ENCODE measurements at places on chromosomes 7 and 10. TPM values are rescaled to one million over a fixed set of nuclear protein-coding genes. Genes with fewer than 3 reads are reported as not detected.
A peak's percentile ranks its signal among the peaks of the same experiment; 100 is the strongest.

Gene FOXP2
- 29.9 TPM for total RNA-seq

DNA sequence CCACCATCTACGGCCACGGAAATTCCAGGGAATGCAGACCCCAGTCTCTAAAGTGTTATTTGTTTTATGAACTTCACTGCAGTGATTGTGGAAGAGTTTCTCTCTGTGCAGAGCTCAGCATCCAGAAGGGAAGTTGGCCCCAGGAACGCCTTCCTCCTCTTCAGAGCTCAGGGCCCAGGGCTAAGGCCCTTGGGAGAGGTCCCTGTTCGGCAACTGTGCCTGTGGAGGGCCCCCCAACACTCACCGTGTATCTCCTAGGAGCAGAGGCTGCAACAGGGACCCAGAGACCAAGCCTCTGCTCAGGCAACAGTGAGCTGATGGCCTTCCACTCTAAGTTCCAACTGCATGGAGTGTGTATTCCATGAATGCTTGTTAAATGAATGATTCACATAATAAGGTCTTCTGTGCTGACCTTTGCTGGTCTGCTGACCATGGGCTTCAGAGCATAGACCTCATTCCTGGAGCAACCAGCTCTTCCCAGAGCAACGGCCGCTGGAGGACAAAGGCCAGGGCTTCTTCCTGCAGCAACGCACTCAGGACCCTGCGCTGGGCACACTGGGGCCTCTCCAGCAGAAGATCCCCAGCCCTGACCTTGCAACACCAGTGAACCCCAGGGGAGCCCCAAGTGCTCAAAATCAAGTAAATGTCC lies 7.7 kb downstream of the DIP2C start:
- no peak for DNase-seq

Gene TET1
- total RNA-seq = 33.5 TPM

- no peak for DNase-seq
Measured at GRCh38 chr10:34195364-34196057, 619.6 kb downstream of the PARD3 start.

Gene TMEM236
- 0.16 TPM for total RNA-seq

- DNase-seq = no peak
Measured at GRCh38 chr10:130923596-130923995, 387.9 kb downstream of the TCERG1L start.

Gene CNTNAP2
- 37.3 TPM for total RNA-seq

Gene DPP6
- total RNA-seq = 36.7 TPM

Gene FAM241B
- total RNA-seq = 10.1 TPM

DNA sequence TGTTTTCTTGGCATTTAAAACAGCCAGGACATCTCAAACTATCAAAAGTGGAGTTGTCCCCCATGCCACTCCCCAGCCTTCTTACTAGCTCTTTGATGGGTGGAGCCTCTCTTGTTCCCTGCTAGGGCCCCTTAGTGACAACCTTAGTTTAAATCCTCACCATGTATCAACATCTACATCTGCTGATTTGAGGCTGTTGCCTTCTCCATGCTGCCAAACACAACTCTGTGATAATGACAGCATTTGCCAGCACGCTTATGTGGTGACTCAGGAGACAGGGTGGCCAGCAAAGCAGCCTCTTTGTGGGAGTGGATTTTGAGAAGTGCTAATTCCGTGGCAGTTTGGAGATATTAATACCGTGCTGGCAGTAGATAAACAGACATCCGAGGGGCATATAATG lies 145.4 kb downstream of the LRRC4 start:
- DNase-seq = peak; percentile 79

DNA sequence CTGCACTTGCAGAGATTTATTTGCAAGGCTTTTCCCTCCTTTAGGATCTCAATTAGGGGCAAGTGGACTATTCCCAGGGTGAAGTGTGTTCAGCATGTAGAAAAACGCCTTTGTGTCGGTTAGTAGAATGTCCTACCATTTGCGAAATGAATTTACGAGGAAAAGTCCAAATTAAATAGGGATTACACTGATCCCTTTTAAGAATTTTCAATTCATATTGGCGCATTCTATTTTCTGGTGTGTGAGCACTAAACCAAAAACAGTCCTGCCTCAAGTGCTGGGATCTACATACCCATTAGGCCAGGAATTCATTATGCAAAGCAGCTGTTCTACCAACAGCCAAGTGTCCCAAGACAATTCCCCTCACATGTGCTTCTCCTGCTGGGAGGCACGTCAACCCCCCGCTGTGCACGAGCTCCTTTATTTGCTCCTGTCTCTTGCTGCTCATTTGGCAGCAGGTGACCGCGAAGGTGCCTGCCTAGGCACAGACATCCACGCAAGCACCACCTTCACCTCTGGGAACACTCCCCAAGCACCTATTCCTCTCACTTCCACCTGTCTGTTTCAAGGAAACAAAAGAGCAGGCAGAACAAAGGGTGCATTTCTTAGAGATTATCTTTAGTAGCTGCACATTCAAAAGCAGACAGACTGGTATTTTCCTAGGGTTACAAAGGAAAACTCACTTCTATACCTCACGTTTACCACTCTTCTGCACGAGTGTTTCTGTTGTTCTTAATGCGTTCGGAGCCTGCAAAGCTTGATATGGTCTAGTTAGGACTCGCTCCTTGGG lies 134.6 kb upstream of the FGFR2 start:
- DNase-seq = no peak

DNA sequence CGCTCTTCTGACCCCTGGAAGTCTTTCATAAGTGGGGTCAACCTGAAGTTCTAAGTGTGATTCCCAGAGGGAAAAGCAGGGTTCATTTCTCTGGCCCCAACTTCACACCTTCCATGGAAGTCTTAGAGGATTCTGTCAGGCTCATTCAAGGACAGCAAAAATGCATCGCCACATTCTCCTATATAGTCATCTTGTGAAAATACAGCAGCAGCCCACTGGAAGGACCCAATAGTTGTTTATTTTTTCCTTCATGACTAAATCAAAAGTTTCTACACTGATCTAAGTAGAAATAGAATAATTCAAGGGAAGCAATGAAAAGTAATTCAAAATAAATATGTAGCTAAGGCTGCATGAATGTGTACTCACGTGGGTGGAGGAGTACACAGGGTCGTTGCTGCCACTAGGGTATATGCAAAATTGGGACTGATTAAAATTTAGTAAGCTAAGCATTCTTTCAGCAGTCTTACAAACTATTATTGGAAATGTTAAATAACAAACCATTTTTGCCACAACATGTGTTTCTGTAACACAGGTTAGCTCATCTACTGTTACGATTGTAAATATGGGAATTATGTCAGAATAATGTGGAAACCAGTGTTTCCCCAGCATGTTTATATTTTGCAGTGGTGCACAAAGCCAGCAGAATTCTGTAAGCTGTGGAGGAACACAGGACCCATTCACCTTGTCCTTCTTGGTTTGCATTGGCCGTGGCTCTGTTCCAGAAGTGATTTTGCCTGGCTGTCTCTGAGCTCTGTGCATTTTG lies 33.5 kb downstream of the EEPD1 start:
- DNase-seq = no peak

Gene ASB15
- total RNA-seq = not detected

Gene GPR37
- 24.3 TPM for total RNA-seq

DNA sequence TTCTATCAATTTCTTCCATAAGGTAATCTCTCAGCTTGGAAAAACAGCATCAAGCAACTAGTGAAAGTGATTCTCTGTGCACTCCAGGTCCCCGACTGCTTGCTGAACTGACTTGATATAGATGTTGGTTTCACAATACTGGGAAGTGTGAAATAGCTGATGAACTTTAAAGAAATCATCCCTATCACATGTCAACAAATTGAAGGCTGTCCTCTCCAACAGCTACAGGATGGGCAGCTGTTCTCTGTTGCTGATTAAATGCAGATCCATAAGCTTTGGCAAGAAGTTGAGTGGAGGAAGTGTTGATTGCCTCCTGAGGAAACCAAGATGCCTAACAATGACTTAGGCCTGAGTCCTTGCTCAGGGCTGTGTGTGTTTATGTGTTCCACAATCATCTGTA lies 130.4 kb upstream of the GDF10 start:
- DNase-seq = no peak

DNA sequence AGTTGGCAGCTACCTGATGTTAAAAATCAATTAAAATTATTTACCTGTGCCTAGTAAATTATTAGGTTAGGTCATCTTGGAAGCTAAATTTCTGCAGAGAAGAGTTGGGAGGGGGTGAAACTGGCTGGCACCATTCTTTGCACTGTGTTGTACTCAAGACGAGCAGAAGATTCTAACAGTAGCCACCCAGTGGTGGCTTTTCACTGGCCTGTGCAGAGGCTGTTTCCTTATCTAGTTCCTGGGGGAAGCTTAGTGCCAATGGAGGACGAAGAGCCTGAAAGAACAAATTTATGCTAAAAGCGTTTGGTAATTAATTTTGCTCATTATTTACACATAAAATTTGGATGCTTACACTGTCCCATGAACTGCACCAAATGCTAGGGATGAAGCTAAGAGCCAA lies 595.3 kb downstream of the XPNPEP1 start:
- DNase-seq = no peak

GRCh38 chr10:122494173-122494820 lies 32.9 kb downstream of the HTRA1 start:
- DNase-seq = no peak

- DNase-seq = no peak
Measured at GRCh38 chr7:37816922-37817590, 31.3 kb upstream of the NME8 start.

Gene TBX20
- total RNA-seq = not detected

Gene FAM24B
- total RNA-seq = 3.9 TPM

DNA sequence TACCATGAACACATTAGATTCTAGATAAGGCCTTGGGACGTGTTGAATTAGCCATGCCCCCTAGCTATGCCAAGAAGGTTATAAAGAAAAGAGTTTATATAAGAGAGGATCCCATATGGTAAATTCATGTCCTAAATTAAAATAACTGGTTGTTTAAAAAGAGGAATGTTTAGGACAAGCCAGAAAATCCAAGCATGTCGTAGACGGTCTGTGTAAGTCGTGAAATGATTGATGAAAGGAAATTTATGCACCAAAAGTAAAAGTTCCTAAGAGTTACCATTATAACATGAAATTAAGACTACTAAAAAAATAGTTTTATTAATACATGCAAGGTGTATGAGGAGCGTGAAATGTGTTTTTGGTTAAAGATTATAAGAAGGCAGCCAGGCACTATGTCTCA lies 624.9 kb downstream of the ARL4A start:
- DNase-seq = no peak

Gene CDK14
- total RNA-seq = 123 TPM

- DNase-seq = no peak
Measured at GRCh38 chr10:5556576-5556975, 31.8 kb downstream of the CALML3 start.

GRCh38 chr7:154566877-154567276 lies 436.0 kb downstream of the PAXIP1 start:
- no peak for DNase-seq

Gene ETV1
- 66.1 TPM for total RNA-seq

DNA sequence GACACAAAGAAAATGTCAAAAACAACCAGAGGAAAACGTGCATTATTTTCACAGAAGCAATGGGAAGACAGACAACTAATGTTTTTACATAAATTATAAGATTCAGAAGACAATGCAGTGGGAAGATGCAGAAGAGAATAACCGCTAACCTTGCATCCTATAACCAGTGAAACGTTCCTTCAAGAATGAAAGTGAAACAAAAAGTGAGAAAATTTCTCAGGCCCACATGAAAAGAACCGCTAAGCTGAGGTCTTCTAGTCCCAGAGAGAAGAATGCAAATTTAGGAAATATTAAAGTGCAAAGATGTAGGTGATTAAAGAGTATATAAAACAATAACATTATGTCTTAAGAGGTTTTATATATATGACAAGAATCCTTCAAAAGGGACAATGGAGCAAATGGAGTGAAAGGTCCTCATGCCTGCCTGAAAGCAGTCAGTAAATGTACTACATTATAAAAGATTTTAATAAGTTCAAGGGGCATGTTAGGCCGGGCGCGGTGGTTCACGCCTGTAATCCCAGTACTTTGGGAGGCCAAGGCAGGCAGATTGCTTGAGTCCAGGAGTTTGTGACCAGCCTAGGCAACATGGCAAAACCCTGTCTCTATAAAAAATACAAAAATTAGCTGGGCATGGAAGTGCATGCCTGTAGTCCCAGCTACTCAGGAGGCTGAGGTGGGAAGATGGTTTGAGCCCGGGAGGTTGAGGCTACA lies 43.1 kb upstream of the DDC start:
- DNase-seq = no peak

- no peak for DNase-seq
Measured at GRCh38 chr7:129388333-129389098, 45.7 kb upstream of the STRIP2 start.

DNA sequence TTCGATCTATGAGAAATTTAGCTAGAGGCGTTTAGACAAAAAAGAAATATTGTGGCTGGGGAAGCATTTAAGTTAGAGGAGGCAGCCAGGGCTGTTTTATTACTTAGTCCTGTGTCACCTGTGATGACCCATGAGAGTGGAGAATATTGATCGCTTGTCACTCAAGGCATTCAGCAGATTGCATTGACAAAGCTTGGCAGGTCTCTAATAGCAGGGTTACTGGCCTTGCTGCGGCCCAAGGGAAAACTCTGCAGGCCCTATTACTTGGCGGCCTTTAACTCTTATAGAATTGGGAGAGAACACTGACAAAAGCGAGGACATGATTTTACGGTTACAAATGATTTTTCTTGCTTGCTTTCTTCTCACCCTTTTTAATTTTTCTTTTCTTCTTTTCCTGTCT lies 473.5 kb downstream of the AUTS2 start:
- DNase-seq = no peak

DNA sequence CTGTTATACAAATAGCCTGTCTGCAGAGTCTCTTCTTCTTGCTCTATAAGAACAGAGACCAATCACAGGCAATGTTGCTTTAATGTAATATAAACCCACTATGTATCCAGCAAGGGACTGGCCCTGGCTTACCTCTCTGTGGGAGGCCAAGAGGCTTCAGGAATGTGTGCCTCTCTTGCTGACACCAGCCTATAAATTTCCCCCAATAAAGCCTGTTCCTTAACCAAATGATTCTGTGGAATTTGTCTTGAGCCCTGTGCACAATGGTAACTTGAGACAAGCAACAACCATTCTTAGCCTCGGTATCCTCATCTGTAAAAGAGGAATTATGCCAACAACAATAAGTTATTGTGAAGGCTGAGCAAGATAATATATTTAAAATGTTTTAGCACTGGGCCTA lies 563.7 kb downstream of the GRM8 start:
- no peak for DNase-seq

DNA sequence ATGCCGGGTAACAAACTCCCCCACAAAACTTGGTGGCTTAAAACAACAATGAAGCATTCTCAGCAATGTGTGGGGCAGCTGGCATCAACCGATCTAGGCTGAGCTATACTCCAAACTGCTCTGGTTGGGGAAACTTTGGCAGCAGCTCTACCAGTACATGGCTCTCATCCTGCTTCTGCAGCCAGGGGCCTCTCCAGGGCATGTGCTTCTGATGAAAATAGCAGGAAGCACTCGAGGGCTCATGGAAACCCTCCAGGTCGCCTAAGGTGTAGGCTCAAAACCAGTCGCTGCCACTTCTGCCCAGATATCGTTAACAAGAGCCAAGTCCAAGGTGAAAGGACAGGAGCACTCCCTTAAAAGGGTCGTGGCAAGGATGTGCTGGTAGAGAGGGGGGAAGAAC lies 134.1 kb downstream of the TEX36 start:
- no peak for DNase-seq

GRCh38 chr7:76303202-76304147 lies 1.0 kb downstream of the HSPB1 start:
- peak; percentile 36 for DNase-seq

Measured in occipital lobe (tissue), 3 donors.